Right ventricle myocardium superior (tissue), 1 donor: ENCODE measurements at places on chromosomes 16 and 17.

DNA sequence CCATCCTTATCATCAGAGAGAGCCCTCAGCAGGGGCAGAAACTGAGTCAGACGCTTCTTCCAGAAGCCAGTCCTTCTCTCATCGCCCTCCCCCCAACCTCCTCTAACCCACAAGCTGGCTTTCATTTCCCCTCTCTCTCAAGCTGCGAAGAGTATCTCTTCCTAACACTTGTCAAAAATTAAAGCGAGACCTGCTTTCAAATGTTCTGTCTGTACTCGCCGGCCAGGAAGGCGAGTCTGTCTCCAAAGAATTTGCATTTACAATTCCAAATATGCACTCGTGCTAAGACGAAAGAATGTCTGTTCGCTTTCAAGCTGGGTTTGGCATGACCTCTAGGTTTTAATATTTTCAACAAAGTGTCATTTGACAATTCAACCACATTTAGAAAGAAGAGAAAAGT, 140.4 kb downstream of the RGS9 start:
- no peak for DNase-seq

- no peak for DNase-seq
Observed at GRCh38 chr16:66846831-66847230, 2.6 kb downstream of the CA7 start.

DNA sequence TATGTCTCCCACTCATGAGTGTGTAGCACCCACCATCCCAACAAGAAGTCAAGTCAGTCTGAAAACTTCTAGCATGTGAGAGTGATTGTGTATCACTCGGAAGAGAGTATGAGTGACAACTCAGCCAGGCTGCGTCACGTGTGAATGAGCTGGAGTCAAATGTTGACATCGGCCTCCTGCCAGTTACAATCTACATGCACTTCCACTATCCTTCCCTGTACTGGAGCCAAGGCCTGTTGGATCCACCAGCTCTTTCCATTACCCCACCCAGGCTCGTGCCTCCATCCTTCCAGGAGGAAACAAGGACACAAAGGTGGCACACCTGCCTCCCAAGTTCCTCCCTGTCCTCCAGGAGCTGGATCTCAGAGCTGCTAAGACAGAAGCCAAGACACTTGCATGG, 64.5 kb downstream of the ASIC2 start:
- DNase-seq: no peak

DNA sequence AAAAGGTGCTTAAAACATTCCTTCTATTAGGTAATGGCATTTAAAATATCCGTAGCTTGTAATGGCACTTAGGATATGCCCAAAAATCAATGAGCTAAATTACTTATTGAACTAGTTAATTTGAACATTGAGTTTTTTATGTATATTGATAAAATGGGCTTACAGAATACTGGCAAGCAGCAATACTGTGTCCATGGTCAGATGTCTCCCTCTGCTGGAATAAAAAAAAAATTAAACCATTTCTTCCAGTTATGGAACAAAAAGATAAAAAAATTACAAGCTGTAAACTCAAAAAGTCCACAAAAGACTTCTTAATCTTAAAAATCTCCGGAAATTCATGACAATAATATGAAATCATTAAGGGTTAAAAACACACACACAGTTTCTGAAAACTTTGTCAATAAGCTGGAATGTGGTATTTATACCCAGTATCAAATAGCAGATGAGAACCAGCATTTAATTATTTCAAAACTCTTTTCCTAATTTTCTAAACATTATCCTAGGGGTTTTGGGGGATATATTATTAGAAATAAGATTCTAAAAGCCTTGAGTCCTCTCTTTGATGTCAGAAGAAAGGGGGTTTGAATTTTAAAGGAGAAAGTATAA, 21.5 kb upstream of the PSMD7 start:
- no peak for DNase-seq

DNA sequence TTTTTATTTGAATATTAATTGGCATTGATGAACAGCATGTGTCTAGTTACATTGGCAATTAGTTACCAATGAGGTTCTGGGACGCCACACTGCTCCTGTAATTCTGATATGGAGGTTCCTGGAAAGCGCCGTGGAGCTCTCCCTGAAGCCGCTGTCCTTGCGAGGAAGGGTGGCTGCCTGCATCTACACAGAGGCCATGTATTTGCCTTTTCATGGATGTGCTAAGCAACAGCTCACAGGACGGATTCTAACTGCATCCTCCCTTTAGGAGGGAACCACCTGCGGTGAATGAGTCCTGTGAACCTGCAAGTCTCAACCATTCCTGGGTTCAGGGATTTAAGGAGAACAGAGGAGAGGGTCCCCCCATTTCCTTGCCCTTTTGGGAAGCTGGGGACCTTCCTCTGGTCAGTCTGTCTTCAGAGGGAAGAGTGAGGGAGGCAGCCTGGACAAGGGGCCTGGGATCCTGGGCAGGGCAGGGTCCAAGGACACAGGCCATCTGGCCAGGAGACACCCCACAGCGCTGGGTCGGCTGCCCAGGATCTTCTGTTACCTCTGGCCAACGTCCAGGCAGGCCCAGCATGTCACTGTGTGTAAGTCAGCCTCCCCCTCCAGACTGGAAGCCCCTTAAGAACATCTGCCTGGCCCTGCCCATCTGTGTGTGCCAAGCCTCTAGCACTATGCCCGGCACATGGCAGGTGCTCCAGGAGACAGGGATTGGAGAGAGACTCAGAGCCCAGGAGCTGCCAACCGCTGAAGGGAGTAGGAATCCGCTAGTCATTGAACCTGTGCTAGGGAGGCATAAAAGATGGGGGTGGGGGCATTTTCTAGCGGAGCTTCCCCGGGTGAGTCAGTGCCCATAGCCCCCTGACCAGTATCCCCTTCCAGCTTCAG, 314.1 kb upstream of the TNRC6C start:
- no peak for DNase-seq

DNA sequence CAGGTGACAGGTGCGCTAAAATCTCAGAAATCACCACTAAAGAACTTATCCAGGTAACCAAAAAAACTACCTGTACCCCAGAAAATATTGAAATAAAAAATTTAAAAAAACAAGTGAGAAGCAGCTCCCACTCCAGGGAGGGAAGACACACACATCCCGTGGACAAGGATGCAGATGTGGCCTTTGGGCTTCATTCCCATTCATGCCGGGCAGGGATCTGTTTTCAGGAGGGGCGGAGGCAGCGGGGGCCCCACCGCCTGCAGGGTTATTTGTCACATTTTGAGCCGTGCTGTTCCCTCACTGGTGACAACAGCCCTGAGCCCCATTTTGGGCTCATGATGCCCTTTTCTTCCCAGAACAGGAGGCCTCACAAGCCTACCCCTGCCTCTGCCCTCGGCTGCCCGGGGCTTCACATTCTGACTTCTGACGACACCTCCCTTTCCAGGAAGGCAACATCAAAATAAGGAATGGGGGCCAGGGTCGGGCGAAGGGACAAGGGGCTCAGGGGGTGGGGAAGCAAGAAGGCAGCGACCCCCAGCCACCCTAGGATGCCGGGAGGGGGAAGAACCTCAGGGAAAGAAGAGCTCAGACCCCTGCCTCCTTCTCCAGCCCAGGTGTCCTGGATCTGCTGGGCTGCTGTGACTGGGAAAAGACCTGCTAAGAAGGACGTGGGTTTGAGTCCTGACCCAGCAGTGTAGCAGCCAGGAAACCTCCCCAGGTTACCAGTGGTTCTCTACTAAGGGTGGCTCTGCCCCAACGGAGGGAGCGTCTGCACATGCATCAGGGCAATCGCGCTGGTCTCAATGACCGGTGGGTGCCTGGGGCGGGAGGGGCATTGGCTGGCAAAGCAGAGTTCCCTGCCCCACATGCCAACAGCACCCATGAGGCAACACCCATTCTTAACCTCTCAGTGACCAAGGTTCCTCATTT, 2.3 kb upstream of the CD79B start:
- no peak for DNase-seq

- DNase-seq: no peak
Observed at GRCh38 chr16:54957403-54958166, 26.9 kb downstream of the IRX5 start.

GRCh38 chr16:11570806-11571205, 15.9 kb downstream of the LITAF start:
- DNase-seq: no peak

DNA sequence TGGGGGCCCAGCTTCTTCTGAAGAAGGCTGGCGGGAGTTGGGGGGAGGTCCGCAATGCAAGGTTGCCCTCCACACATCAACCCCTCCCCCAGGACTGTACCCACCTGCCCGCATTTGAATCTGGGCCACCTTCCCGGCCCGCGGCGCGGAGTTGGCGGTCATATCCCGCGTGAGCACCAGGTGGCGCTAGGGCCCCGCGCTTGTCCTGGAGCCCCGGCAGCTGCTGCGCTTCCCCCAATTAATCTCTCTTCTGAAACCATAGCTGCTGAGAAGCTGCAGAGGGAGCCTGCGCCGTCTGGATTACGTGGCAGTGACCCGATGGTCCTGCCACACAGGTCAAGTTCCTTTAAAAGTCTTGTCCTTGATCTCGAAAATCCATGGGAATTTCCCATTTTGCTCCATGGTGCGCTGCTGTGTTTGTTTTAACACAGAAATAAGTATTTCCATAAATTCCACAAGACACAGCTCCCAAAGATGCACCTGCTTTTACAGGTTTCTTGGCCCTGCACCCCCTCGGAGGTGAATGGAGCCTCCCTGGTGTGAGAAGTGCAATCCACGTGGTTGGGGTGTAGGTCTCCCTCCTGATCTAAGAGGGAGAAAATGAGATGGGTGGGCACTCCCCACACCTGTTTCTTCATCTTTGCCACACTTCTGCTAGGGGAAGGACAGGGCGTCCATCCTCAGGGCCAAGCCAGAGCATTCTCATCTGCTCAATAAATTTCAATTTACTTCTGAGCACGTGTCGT, 22.1 kb downstream of the COX4I1 start:
- DNase-seq: peak; percentile 88

GRCh38 chr17:49574323-49574781, 1.3 kb upstream of the NXPH3 start:
- DNase-seq: no peak

DNA sequence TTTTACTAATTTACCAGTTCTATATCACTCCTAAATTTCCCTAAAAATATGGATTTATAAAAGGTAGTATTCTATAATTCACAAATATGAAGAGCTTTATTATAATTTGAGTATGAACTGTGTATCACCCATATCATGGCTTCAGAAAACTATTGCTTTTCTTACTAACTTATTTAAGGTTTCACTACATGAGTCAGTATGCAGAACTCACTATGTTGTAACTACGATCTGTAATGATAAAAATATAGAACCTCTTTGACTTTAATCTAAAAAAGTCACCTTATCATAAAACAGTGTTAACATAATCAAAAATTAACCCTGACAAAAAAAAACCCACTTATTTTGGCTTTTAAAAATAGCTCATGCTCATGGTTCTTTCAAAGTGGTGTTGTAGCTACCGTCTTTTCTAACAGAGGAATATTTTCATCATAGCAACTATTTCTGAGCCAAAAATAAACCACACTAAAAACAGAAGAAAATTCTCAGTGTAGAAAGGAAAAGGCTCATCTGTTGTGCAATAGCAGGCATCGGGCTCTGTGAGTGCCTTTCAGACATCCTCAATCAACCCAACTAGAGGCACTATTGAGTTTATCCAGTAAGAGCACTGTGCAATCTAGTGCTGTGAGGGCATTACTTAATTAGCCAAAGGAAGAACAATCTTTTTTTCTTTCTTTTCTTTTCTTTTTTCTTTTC, 42.1 kb downstream of the ITGAM start:
- DNase-seq: no peak

GRCh38 chr16:52309446-52310416, 237.2 kb downstream of the TOX3 start:
- DNase-seq: no peak

GRCh38 chr16:8634991-8635736, 13.7 kb downstream of the METTL22 start:
- no peak for DNase-seq

DNA sequence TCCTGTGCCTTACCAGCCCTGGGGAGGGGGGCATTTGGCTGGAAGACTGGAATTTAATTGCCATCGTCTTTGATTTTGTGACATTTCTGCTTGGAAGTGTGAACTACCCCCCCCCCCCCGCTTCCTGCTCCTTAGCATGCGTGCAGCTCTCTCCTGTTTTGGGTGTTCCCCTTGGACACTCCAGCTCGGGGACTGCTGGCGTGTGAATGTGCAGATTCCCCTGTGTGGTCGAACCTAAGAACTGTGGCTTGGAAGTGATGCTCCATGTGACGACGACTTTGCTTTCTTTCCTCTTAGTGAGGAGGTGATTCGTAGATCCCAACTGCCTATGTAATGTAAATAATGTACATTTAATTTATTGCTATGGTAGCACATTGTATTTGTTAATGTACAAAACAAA, 26.1 kb downstream of the OR1D5 start:
- DNase-seq: no peak

GRCh38 chr16:66278111-66278531, 88.4 kb upstream of the CDH5 start:
- no peak for DNase-seq

GRCh38 chr16:31333686-31334649, 21.0 kb upstream of the ITGAX start:
- no peak for DNase-seq

DNA sequence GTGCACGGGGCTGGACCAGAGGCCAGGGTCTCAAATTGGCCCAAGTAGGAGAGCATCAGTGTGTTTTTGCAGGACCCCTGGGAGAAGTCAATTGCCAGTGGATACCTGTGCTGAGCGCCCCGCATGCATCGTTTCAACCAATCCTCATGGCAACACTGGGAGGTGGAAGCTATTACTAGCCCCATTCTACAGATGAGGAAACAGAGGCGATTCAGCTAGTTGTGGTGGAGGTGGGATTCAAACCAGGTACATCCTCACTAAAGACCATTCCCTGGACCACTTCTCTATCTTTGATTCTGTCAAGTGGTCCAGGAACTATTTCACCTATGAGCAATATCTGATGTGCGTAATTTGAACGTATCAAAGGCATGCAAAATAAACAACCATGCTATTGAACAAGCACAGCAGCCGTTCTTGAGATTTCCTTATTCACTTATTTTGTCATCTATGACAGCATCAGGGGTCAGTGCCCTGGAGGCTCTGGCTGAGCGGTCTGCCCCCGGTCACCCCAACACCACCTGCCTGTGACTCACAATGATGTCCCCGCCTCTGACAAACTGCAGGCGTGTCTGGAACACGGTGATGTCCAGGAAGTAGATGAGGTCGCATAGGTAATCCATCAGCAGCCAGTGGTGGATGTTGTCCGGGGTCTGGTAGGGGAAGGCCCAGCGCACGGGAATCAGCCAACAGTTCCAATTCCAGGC, 54.0 kb downstream of the CNGB1 start:
- no peak for DNase-seq

GRCh38 chr17:54883939-54884338, 16.7 kb upstream of the TOM1L1 start:
- DNase-seq: no peak

DNA sequence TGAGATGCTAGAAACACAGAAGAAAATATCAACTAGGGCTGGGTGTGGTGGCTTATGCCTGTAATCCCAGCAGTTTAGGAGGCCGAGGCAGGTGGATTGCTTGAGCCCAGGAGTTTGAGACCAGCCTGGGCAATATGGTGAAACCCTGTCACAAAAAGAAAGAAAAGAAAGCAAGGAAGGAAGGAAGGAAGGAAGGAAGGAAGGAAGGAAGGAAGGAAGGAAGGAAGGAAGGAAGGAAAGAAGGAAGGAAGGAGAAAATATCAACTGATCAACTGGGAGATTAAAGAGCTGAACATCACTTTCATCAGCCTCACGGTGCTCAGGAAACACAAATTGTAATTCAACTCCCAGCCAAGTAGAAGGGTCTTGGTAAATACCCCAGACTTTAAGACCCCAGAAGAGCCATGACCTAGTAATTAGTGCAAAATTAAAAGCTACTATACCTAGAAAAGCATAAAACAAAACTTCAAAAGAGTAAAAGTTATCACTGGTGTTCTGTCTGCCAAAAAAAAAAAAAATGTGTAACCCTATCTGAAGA, 27.8 kb upstream of the SLFN13 start:
- no peak for DNase-seq
